ENCODE measurements at places on chromosomes 12 and 14.

DNA sequence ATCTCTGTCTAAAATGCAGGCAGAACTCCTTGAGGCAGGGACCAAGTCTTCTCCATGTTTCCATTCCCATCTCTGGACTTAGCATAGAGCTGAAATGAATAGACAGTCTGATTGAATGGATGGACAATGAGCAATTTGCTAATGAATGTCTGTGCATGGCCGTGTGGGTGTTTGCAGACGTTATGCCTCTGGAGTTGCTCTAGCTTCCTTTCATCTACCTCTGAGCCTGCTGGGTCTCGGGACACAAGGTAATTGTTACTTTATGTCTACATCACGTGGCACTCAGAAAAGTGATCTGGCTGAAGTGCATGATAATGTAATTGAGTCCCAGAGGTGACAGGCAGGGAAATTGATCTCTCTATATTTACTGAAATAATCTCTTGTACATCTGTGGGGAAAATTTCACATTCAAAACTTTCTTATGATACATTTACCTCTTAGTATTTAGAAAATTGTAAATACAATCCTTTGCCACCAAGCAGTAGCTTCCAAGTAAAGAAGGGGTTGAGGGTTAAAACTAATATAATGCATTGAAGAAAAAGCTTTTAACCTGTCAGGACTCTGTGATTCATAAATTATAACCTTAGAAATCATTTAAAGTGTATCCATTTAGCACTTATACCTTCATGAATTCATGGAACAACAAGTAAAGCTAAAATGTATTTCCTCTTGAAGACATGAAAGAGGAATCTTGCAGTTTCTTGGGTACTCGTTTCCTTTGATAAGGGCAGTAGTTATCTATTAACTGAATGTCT is 424.1 kb downstream of the APAF1 start:
- no peak for DNase-seq

DNA sequence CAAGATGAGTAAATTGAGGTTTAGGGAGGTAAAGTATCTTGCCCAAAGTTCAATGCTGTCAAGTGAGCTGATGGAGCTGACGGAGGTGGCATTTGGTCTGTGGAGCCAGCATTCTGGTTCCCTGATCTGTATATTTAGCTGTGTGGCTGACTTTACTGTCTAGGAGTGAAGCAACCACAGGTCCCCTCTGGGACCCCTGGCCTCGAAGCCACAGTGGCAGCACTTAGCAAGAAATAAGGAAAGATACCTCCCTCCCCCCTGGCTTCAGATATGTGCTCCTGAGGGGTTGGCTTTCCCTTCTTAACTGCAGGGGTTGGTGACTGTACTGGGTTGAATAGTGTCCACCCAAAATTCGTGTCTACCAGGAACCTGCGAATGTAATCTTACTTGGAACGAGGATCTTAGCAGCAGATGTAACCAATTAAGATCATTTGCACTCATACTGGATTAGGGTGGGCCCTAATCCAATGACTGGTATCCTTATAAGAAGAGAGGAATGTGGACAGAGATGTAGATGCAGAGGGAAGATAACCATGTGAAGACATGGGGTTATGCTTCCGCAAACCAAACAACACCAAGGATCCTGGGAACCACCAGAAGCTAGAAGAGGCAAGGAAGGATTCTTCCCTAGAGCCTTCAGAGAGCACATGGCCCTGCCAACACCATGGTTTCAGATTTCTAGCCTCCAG is 2.0 kb upstream of the ACVR1B start:
- DNase-seq: no peak

- DNase-seq: no peak
Measured at GRCh38 chr14:99871771-99872170, 78.6 kb downstream of the EML1 start.

DNA sequence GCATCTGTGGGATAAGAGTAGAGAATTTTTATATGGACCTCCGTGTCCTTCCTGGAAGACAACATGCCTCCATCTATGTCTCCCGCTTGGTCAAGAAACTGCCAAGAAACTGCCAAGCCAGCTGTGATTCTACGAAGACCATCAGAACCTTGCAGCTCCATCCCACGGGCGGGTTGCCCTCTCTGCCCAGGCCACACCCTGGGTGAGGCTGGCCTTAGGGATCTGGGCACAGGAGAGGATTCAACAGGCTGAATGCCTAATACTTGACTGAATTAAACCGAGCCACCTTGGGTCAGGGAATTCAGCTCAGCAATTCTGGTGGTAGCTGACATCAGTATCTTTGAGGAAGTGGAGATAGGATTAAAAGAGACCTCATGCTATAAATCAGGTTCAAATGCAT is 37.8 kb upstream of the FOS start:
- DNase-seq: no peak

GRCh38 chr14:59463787-59464485 is 1.2 kb downstream of the GPR135 start:
- no peak for DNase-seq

DNA sequence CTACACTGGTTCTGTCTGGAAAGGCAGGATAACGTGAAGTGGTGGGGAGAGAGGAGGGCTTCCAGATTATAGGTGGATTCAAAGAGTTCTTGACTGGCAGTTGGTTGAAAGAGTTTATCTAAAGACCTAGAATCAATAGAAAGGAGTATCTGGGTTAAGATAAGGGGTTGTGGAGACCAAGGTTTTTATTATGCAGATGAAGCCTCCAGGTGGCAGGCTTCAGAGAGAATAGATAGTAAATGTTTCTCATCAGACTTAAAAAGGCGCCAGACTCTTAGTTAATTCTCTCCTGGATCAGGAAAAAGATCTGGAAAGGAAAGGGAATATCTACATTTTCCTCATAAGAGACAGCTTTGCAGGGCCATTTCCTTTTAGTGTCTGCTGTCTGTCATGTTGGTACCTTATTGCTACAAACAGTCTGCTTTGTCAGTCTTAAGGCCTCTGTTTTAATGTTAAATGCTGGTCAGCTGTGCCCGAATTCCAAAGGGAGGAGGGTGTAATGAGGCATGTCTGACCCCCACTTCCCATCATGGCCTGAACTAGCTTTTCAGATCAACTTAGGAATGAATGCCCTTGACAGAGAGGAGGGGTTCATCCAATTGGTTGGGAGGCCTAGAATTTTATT is 401.3 kb downstream of the FUT8 start:
- DNase-seq: no peak

GRCh38 chr14:54344445-54344844 is 52.4 kb upstream of the CDKN3 start:
- DNase-seq: no peak

- DNase-seq: no peak
Measured at GRCh38 chr12:47824198-47824597, 4.5 kb upstream of the HDAC7 start.

DNA sequence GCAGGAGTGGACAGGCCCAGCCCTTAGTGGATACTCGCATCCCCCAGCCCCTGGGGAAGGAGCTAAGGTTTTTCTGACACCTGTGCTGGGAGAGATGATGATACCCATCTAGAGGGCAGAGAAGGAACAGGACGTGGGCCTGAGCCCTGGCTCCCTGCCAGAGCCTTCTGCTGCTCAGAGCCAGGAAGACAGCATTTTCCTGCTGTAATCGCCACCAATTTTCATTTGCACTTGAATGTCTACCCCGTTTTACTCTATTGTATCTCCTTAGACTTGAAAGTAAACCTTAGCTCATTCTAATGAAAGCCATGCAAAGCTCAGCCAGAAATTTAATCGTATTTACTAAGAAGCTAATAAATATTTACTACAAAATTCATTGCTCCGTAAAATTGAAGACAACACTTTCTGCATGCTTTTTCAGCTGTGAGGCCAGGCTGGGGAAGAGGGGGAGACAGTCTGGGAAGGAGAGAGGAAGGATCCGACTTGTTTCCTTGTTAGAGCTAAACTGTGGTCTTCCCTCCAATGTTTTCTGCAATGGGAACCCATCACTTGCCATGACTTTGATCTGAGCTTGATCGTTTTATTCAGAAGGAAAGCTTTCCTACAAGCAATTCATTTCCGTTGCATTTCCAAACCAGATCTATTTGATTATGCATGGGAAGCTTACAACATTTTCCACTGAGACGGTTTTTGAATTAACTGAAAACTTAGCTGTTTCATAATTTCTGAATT is 17.6 kb upstream of the TRAF3 start:
- no peak for DNase-seq

DNA sequence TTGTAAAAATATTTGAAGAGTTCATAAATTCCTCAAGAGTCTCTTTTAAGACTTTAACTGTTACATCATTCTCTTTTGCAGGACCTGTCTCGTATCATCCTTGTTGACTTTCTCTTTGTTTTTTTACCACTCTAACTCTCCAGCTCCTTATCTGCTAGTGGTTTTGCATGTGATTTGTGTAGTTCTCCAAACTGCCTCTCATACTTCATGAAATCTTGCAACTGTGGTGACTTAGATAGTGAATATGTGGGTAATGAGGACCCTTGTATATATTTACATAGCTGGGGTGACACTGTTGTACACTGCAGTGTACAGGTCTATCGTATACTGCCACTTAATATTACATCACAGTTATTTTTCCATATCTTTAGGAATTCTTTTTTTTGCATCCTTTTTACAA is 40.2 kb upstream of the EMP1 start:
- DNase-seq: no peak

DNA sequence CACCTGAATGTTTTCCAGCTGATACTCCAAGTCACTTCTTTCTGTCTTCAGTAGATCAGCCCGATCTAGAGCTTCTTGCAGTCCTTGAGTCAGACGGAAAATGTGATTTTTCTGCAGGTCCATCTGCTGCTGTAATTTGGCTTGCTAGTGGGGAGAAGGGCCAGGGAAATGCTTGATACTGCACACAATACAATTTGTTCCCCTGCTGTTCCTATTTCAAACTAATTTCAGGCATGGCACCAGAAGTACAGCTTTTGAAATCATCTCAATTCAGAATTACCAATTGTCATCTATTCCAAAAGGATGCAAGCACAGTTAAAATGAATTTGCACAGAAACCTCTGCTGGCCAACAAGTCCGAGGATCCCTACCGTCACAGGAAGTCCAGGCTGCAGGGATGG is 53.4 kb downstream of the PRKAB1 start:
- no peak for DNase-seq

- no peak for DNase-seq
Measured at GRCh38 chr12:49683599-49684309, 23.5 kb downstream of the FMNL3 start.

DNA sequence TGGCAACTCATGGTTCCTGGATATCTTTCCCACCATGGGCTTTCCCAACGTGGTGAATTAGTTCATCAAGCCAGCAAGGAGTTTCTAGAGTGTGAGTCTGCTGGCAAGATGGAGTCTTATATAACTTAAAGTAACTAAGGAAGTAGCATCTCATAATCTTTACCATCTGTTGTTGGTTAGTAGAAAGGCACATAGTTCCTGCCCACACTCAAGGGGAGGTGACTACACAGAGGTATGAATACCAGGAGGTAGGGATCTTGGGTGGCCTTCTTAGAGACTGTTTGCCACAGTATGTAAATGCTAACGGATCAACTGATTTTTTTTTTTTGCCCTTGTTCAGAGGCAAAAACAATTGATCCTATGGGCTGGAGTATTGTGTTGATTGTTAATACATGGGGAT is 446.9 kb downstream of the ATP23 start:
- no peak for DNase-seq

DNA sequence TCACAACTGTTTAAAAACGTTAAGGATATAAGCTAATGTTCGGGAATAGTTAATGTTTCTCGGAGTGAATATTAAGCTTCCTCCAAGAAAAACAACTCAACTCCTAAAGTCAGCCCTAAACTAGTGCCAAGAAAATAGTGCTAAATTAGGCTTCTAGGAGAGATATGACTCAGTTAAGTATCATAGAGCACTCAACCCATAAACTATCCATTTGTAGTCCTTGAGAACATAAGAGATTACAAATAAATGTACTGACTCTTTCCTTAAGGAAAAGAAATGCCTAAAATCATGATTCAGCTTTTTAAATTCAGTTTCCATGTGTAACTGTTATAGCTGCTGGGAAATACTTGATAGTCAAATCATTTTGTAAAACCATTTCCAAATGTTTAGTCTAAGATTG is 117.1 kb downstream of the HMGA2 start:
- DNase-seq: no peak

DNA sequence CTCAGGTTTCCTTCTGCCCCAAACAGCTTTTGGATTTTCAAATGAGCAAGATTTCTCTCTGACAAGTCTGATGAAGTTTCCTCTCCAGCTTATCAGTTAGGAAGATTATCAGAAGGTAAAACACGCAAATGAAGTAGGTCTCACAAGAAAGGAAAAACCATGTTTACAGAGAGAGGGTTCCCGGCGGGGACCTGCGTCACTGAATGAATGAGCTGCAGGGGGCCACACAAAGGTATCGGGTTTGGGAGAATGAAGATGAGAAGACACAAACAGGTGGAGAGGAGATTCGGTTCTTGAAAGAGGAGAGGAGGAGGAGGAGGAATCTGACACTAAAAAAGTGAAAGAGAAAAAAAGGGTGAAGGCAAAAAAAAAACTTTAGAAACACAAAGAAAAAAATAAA is 208.6 kb downstream of the CALM1 start:
- DNase-seq: no peak

DNA sequence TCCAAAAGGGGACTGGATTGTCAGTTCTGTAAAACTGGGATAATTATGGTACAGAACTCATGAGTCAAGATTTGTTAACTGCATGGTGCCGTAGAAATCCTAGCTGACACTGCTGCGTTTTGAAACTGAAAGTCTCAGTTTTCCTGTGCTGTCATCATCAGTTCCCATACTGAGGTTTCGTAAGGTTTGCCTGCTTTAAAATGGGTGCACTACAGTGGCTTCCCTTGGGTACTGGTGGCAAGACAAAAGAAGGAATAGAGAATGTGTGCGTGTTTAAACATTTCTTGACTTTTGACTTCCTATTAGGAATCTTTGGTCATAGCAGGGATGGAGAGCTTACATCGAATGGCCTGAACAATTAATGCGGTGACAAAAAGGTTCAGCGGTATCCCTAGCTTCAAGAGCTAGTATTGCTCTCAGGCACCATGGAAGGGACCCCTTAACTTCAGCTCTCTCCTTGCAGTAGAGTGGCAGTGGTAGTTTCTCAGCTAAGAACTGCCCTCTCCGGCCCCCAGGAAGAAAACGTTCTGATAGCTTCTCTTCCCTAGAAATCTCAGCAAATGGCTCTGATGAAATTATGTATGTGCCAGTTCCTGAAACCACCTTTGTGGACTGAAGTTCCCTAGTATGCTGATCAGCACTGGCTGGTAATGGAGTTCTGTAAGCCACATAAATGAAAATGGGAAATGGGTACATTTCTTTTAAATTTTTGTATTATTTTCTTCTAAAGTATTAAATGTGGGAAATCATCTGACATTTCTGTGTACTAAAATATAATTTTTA is 28.9 kb downstream of the ANO6 start:
- DNase-seq: no peak

GRCh38 chr14:97058074-97058467 is 260.9 kb downstream of the VRK1 start:
- DNase-seq: no peak

All from bone marrow (tissue), 2 donors.